Stimulated activated CD4-positive, alpha-beta T cell treated with anti-CD3 and anti-CD28 coated beads, Interleukin-1b, Interleukin-23, amount 100 ng/mL, for 1 hour (primary cell): ENCODE measurements at places on chromosomes 7 and 10.

- DNase-seq = no peak
These were observed 29.6 kb downstream of the AMZ1 start for GRCh38 chr7:2717293-2718261.

GRCh38 chr10:6019010-6019782 lies 41.9 kb upstream of the IL15RA start:
- DNase-seq = no peak

GRCh38 chr10:71679425-71679824 lies 40.2 kb downstream of the C10orf105 start:
- DNase-seq = no peak

DNA sequence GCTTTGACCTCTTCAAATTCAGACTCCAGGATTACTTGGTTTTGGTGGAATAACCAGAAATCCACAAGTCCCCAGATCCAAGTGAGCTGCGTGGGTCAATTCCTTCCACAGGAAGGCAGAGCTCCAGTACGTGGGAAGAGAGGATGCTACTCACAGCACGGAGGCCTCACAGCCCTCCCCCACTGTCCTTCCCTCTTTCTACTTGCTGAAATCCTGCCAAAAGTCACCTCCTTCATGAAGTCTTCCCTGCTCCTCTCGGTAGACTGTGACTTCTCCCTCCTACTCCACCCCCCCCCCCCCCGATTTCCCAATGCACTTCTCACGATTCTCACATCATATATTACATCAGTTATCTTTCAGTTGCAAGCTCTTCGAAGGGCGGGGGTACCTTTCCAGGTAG lies 12.3 kb downstream of the CAMK2G start:
- no peak for DNase-seq

GRCh38 chr7:37484426-37485073 lies 35.9 kb upstream of the ELMO1 start:
- no peak for DNase-seq

DNA sequence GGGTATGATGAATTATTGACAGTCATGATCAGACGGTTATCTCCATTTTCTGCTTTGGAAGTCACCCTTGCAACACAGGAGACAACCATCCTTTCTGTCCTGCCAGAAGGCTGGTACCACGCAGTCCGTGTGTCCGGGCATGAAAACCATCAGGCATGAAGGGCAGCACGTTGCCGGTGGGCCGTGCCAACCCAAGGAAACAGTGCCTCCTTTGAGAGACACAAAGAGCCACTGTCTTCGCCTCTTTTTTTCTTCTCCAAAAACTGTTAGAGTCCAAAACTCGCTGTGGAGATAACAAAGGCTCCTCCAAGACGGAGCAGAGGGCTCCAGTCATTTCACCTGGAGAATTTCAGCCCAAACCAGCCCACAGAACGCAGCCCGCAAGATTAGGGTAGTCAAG lies 60.4 kb upstream of the ARHGAP21 start:
- no peak for DNase-seq

DNA sequence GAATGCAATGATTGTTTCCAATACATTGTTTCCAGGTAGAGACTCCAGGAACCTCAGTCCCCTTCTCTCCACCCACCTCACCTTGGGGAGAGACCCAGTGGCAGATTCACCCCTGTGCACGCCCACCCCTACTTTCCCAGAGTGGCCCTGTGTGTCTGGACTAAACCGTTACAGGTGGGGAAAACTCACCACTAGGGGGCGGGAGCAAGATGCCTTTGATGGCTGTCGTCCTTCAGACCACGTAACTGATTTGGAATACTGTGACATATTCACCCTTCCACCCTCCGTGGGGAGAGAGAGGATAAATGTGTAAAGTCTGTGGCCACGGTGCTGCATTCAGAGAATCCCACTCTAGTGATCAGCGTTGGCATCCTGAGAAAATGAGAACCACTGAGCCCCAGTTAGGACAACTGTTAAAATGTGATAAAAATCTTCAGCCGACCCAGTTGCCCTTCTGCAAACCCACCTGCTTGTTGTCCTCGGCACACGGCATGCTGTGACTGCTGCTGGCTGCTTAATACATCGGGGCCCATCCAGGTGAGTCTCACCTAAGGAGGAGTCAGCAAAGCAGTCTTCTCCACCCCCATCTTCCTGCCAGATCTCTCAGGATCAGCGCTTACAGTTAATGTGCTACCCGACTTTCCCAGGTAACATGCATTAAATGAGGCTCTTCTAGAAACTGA lies 41.5 kb upstream of the NMT2 start:
- DNase-seq = peak; percentile 53

GRCh38 chr10:74381291-74381853 lies 230.4 kb downstream of the ADK start:
- DNase-seq = no peak

DNA sequence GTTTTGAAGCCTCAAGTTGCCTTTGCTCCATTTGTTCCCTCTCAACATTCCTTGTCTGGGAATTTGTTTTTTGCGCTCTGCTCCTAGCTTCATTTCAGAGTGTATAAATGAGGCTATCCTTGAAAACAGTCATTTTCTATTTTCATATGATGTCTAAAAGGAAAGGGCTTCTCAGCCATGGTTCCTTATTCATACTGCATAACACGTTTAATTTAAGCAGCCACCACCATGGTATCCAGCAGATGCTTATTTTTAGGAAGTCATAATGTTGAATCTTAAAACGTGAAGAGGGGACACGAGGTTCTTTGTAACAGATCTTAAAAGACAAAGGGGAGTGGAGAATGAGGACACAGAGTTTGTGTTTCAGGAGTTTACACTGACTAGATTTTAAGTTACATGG lies 14.5 kb downstream of the POU6F2 start:
- no peak for DNase-seq
